NCI-H524 treated with DMSO at 0.1 percent for 48 hours (cell line): ENCODE measurements at places on chromosomes 5 and 9.

DNA sequence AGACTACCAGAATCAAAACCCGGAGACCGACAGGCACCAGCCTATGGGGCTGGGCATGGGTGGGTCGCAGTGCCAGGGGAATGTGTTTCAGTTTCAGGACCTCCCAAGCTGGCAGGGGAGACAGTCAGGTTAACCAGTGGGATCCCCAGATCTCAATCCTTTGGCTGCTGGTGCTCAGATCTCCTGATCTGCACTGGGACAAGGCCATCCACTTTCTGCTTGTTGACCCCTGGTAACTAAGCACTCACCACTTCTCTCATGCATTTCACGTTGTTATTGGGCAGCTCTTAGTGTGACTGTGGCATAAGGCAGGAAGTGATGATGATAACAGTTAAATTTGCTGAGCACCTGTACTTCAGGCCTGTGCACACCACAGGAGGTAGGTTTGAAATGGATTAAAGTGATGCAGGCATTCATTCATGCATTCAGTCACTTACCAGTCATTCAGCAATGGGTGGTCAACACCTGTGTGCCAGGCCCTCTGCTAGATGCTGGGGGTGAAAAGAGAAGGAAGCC lies 42.1 kb upstream of the STXBP1 start:
- no peak for DNase-seq

GRCh38 chr5:134508521-134509195 lies 16.8 kb upstream of the JADE2 start:
- DNase-seq = no peak

DNA sequence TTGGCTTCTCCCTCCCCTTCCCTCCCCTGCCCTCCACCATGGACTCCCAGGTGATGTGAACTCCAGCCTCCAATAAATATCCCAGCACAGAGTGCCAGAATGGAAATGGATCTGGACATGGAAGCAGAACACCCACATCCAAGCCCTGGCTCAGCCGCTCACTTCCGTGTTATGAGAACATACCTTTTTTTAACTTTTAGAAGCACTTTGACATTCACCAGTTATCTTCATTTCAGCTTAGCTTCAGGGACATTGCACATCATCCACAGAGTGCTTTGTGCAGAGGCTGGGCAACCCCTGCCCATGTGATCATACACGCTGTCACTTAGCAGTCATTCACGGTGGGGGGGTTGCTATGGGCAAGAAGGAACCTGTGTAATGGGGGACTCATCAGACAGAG lies 9.1 kb downstream of the AFAP1L1 start:
- no peak for DNase-seq

- no peak for DNase-seq
Observed at GRCh38 chr5:173923218-173924095, 35.3 kb downstream of the CPEB4 start.

GRCh38 chr9:127109212-127109711 lies 13.2 kb downstream of the ANGPTL2 start:
- DNase-seq = no peak
